ENCODE measurements at places on chromosomes 1 and 21. TPM values are rescaled to one million over a fixed set of nuclear protein-coding genes. Genes with fewer than 3 reads are reported as not detected.

DNA sequence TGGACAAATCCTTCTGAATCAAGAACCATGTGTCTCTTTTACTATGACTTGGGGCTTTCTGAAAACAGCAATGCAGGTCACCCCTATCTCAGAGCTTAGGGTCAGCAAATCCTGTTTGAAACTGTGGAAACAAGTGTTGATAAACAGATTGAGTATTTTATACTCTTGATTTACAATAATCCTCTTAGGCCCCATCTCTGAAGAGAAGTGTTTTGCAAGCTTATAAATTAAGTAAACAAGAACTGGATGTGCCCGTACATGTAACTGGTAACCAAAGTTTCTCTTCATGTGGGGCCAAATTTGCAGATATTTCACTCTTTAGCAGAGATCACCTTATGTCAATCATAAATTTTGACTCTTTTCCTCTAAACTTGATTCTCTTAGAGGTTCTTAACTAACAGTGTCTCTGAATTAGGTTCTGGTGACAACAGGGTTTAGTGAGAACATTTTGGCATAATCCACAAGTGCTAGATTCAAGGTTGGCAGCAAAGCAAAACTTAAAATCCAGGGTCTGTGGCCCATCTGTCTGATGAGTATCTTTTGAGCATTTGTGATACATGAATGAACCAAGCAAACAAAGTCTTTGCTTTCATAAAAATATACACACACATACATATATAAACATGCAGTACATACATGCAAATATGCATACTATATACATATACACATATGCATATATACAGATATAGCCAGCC, 183.0 kb upstream of the HOOK1 start:
- no peak for DNase-seq

- DNase-seq, result no peak
These were observed 2.3 kb downstream of the IL20 start for GRCh38 chr1:206867716-206868115.

GRCh38 chr1:38481871-38482826, 377.4 kb downstream of the RRAGC start:
- DNase-seq, result no peak

DNA sequence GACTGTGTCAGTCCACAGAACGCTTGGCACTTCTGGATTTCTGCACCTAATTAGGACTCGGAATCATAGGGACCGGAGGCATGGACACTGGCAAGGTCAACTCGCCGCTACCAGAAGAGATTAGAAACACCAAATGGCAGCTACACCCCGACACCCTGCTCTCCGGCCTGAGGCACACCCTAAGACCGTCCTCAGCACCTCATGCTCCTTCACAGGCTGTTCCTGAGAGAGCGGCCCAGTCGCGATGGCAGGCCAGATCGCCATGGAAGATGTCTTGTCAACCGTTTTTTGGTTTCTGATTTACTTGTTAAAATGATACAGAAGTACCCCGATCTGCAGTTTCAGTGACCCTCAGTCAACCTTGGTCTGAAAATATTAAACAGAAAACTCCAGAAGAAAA, 46.8 kb downstream of the NPHP4 start:
- DNase-seq, result no peak

DNA sequence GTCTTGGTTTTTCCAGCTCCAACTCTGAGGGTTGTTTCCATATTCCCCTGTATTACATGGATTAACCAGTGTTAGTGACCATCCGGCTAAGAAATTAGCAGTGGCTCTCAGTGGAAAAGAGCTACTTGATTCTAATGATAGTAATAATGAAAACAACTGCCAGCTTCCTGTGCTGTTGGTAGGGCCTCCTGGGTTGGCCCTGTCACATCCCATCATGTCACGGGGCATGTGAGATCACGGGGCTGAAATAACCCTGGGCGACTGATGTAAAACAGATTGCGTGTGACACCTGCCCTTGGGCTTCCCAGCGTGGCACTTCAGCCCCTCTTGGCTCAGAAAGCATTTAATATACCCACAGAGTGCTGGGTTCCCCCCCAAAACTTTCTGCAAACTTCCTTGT, 149.0 kb downstream of the ROR1 start:
- no peak for DNase-seq

POU3F1 gene
- total RNA-seq, result 0.17 TPM
